CD4-positive, alpha-beta T cell treated with Interleukin-6 at 100 ng/mL for 8 hours (primary cell): ENCODE measurements at places on chromosomes 3 and 15.

DNA sequence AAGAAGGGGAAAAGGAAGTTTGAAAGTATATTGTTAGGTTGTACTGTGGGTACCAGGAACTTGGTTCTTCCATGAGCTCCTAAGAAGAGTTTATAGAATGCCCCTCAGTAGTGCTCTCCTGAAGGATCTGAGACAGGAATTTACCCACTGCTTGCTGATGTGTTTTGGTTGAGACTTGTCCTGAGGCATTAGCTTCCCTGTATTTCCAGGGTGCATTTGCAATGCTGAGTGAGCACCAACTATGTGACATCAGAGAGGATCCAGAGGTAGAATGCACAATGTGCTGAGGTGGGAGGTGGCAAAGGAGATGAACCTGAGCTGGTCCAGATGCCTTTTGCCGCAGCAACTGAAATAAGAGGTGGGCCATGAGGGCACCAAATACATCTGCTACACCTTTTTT lies 64.3 kb upstream of the LRRC3B start:
- DNase-seq = no peak

- no peak for DNase-seq
Measured at GRCh38 chr3:44902628-44903027, 28.2 kb downstream of the TGM4 start.

GRCh38 chr15:44261007-44261706 lies 27.4 kb upstream of the GOLM2 start:
- no peak for DNase-seq

DNA sequence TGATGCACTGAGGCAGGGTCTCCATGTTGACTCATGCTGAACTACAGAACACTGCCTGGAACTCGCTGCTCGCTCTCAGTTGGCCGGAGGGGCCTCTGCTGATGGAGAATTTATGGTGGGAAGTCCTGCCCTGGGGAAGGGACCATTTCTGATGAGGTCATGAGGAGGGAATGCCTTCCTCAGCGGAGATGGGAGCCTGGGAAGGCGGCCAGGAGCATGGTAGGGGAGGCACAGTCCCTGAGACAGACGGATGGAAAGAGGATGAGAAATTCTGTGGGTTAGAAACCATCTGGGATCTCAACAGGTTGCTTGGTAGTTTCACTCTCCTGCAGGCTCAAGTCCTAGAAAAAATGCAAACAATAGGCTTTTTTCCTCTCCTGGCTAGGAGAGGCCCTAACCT lies 56.8 kb upstream of the TPM1 start:
- no peak for DNase-seq

GRCh38 chr3:23884481-23884880 lies 32.3 kb downstream of the NKIRAS1 start:
- DNase-seq = no peak

- peak; percentile 52 for DNase-seq
Measured at GRCh38 chr3:152205097-152205593, 63.6 kb upstream of the MBNL1 start.
